Fibroblast of lung (primary cell): ENCODE measurements at places on chromosomes 12 and 14. TPM values are rescaled to one million over a fixed set of nuclear protein-coding genes. Genes with fewer than 3 reads are reported as not detected.

- peak; percentile 81 for DNase-seq
These were observed at the start of gene ARID2 for GRCh38 chr12:45729233-45730083. TSS of gene ARID2 (plus strand) at chr12:45729706. CDS start at chr12:45729837, 131 bp downstream.

DNA sequence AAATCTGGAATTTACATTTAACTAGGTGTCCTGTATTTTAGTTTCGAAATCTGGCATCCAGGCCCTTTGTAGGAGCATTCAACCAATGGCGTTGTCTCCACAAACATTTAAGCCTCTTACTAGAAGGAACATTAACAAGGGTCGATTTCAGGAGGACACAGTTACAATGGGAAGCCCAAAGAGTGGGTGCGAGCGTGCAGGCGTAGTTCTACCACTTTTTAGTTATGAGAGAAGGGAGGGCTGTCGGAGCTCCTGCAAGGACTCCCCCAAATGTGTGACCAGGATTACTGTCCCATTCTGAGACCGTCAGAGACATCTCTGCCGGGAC lies 365 bp upstream of the ABHD4 start:
- no peak for DNase-seq

DNA sequence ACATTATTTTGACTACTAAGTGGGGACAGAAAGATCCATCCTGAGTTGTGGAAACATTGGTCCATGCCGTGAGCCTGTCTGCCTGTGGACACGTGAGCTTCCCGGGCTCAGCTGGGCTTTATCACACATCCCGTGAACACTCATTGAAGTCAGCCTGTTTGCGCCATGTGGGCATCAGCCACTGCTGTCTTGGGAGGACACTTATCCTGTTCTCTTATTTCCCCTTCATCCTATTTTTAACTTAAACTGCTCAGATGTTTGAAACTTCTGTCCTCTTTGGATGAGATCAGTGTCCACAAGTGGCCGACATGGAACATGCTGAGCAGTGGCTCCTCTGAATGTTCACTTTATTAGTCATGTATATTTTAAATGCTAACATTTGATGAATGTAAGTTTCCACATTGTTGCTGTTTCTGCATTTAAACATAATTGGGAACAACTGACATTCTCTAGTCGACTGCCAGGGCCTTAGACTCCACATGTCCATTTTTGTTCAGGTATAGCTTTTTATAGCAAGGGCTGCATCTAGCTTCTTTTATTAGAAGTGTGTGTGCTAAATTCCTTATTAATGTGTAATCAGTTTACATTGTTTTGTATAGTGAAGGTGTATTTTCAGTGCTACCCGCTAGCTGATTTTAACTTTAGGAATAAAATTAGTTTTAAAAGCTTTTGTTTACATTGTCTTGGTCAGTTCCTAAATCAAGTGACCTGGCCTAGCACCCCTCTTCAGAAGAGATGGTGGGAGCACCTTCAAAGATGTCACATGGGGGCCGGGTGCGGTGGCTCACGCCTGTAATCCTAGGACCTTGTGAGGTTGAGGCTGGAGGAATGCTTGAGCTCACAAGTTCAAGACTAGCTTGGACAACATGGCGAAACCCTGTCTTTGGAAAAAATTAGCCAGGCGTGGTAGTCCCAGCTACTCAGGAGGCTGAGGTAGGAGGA lies 24.0 kb downstream of the RNF34 start:
- no peak for DNase-seq

- peak; percentile 32 for DNase-seq
These were observed 1.0 kb downstream of the NRIP2 start for GRCh38 chr12:2833810-2834209.

GRCh38 chr14:62133776-62134550 lies 371.7 kb downstream of the SNAPC1 start:
- no peak for DNase-seq

GRCh38 chr14:69648480-69649451 lies 37.4 kb downstream of the SUSD6 start:
- DNase-seq: peak; percentile 81

The CNIH1 gene
- total RNA-seq: 61.1 and 109 TPM in 2 replicates

DNA sequence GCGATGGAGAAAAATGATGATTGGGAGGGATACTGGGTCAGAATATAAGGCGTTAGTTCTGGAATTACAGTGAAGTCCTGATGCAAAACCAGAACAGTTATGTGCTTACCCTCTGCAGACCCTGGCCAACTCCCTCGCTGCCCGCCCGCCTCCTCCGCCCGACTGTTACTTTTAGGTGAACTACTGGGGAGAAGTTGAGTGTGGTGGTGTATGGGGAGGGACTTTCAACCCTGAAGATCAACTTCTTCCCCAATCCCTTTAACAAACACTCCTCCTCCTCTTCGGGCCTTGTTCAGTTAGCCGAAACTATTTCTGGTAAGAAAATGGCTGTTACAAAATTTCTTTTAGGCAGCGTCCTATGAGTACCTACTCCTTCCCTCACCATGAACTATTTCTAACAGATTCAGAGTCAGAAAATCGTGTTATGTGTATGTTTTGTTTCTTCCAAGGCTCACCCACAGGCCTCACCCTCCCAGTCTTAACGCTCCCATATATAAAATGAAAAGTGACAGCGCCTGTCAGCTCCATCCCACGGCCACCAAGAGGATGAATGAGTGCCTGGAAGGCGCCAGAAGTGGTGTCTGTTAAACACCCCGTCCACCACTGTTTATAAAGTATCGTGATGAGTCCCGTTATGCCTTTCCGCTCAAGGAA lies 1.3 kb downstream of the FBXO33 start:
- DNase-seq: peak; percentile 9

The PRPH gene
- total RNA-seq: 0.26 and 0.50 TPM in 2 replicates

DNA sequence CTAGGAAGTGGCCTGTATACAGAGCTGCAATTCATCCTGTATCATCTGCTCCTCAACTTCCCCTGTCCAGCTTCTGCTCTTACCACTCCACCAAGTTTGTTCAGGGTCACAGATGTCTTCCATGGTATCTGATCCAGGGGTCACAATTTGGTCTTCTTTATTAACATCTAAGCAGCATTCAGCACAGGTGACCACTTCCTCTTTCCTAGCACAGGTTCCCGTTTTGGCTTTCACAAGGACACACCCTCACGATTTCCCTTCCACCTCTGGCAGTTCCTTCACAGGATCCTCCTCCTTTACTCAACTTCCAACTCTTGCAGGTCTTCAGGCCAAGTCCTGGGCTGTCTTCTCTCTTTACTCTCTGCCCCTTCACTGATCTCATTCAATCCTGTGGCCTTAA lies 93.6 kb downstream of the TTC7B start:
- DNase-seq: no peak

- peak; percentile 67 for DNase-seq
These were observed 397.7 kb upstream of the PRICKLE1 start for GRCh38 chr12:42987216-42987650.

GRCh38 chr12:117121441-117121840 lies 22.2 kb upstream of the TESC start:
- no peak for DNase-seq

DNA sequence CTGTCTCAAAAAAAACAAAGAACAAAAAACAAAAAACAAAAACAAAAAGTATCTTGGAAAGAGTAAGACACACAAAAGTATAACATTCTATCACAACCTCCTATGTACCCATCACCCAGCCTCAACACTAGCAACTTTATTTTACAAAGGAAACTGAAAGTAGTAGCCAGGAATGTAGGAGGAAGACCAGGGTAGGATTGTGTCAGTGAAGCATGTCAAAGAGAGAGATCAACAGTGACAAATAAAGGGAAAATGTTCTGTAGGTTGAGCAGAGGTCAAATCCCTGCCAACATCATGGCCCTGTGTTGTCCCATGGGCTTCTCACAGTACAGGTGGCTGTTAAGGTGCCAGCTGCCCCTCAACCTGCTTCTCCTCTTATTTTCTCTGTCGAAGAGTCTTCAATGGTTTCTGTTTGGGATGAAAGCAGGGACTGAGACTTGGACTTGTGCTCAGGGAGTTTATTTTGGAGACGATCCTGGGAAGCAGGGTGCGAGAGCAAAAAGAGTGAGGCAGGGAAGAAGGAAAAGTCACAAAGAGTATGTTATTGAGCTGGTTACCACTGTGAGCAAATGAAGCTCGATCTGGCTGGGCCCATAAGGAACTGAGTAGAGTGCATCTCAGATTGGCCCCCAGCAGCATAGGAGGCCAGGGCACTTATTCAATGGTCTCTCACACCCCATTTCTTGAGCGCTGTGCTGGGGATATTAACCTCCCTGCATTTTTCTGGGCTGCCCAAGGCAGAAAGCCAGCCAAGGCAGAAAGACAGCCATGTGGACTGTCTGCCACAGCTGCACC lies 29.4 kb upstream of the CTDSP2 start:
- no peak for DNase-seq

The FOXA1 gene
- under 0.01 TPM in 2 replicates for total RNA-seq

The PLEKHG3 gene
- 0.17 and 2.3 TPM in 2 replicates for total RNA-seq

DNA sequence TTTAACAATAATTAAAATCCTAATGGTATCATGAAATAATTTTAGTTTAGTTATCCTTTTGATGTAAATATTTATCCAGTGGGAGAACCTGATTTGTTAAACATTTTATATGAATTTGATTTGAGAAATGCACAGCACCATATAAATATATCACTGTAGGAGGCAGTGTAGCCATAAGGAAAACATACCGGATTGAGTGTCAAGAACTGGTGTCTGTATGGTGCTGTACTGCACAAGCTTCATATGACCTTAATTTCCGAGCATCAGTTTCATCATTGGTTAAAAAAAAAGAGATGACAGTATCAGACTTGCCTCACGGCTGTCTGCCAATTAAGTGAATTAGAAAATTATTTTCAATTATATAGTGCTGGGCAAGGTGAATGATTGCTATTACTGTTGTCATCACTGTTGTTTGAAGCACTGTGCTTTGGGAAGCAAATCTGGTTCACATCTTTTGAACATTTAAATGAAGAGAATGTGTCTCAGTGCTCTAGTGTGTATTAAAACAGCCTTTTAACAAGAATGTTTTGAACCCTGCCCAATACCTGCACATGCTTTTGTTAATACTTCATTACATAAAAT lies 72.1 kb downstream of the TMTC2 start:
- DNase-seq: no peak
